ENCODE measurements at places on chromosomes 7 and 10.

GRCh38 chr10:75208181-75208580 is 2.4 kb upstream of the VDAC2 start:
- DNase-seq, result peak; percentile 36
- H3K4me3 ChIP-seq, result no peak overlapping the region
- H3K27me3 ChIP-seq, result no peaks in the 10 kb centered on the region
- peak overlapping the region; percentile 66 for H3K27ac ChIP-seq

GRCh38 chr7:131627735-131628190 is 71.3 kb upstream of the PODXL start:
- DNase-seq, result no peak
- no peaks in the 10 kb centered on the region for H3K36me3 ChIP-seq
- no peak overlapping the region for H3K4me3 ChIP-seq

DNA sequence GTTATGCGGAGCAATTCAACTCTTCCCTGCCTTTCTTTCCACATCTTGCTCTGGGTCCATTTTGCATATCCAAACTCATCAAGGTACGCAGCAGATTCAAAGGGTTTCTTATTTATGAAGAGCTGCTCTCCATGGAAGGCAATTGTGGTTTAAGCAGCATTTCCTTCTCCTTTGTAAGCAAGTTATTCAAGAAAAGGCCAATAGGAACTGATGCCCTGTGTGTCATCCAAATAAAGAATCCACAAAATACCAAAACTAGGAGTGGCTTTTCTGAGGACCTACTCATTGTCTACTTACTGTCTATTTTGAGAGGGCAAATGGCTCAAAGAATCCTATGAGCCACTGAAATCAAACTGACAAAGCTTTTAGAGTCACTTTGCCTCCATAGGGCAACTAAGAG is 253.1 kb downstream of the PTEN start:
- H3K4me3 ChIP-seq, result no peak overlapping the region
- H3K36me3 ChIP-seq, result no peaks in the 10 kb centered on the region
- DNase-seq, result no peak
- no peaks in the 10 kb centered on the region for H3K27me3 ChIP-seq

DNA sequence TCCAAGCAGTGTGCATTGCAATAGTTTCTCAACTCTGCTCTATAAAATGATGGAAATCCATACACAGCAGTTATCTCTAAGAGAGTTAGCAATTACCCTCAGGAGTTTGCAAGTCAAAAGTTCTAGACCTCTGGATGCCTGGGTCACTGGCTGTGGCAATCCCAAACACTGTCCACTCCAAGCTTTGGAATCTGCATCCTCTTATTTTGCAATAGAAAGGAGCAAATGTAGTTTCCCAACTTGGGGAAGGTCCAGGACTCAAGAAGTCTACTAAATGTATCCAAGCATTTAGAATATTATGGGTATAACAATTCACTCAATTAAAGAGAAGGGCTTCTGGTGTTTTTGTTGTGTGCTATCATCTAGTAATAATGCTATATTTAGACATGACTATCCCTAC is 131.3 kb upstream of the NRP1 start:
- H3K4me1 ChIP-seq, result no peaks in the 10 kb centered on the region
- no peak overlapping the region for H3K4me3 ChIP-seq
- no peaks in the 10 kb centered on the region for H3K27me3 ChIP-seq
- DNase-seq, result no peak

DNA sequence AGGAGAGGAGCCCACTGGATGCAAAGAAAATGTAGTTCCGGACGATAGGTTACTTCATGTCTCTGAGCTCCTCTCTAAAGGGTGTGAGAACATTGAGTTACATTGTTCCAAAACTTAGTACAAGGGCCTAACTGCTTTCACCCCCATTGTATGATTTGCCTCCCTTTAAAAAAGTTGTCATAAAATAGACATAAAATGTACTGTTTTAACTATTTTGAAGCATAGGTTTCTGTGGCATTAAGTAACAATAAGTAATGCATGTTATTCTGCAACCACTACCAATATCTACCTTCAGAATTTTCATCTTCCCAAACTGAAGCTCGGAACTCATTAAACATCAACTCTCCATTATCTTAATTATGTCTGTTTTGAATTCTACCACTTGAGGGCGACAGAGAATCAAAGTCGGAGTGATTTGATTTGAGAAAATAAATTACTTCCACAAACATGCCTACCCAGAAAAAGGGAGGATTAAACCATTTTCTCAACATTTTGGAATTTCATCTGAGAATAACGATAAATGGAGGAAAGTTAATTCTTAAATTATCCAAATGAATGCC is 2.7 kb downstream of the IGFBP1 start:
- H3K4me1 ChIP-seq, result no peaks in the 10 kb centered on the region
- no peak for DNase-seq
- H3K4me3 ChIP-seq, result no peak overlapping the region
- peaks cover 31% of the 10 kb centered on the region for H3K27me3 ChIP-seq
- H3K36me3 ChIP-seq, result no peaks in the 10 kb centered on the region

- H3K27me3 ChIP-seq, result no peaks in the 10 kb centered on the region
- H3K4me1 ChIP-seq, result no peaks in the 10 kb centered on the region
Measured at GRCh38 chr10:78537018-78537417, 503.4 kb downstream of the RPS24 start.

DNA sequence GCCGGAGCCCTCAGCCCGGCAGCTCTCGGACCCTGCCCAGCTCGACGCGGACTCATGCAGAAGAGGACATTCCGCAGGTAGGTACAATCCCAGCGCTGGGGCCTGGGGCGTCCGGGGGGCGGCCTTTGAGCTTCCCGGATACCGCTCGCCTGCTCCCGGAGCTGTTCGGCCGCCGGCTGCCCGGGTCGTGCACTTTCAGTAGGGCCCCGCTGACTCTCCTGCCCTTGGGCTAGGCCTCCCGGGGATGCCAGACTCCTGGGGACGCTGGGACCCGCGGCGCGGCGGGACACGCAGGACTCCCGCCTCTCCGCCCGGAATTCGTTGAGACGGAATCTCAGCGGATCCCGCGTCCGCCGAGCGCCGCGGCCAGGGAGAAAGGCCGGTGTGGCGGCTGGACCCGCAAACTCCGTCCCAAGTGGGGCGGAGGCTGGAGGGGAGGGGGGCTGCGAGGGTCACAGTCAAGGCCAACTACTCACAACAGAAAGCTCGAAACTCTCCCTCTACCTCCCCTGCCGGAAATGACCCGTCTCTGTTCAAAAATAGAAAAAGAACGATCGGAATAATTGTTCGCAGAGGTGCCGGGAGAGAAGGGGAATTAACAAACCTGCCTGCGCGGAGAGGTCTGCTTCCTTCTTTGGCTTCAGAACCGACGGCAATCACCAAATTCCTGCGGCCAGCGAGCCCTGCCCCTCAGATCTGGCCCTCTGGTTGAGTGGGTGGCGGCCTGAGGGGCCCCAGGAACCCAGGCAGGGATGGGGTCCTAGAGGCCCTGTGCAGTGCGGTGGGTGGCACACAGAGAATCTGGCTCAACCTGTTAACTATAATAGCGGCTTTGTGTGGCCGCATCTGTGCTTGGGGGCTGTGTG is 9.2 kb downstream of the TLX1 start:
- H3K27me3 ChIP-seq, result peaks cover 100% of the 10 kb centered on the region
- H3K36me3 ChIP-seq, result no peaks in the 10 kb centered on the region
- H3K4me1 ChIP-seq, result no peaks in the 10 kb centered on the region

GRCh38 chr10:123991611-123992570 is 100.3 kb upstream of the CPXM2 start:
- H3K4me1 ChIP-seq, result no peaks in the 10 kb centered on the region
- H3K4me3 ChIP-seq, result no peak overlapping the region
- no peak for DNase-seq
- H3K27ac ChIP-seq, result no peak overlapping the region
- peaks cover 30% of the 10 kb centered on the region for H3K27me3 ChIP-seq

GRCh38 chr7:5523052-5523711 is 99.5 kb upstream of the TNRC18 start:
- H3K27ac ChIP-seq, result no peak overlapping the region
- H3K4me3 ChIP-seq, result no peak overlapping the region
- H3K36me3 ChIP-seq, result no peaks in the 10 kb centered on the region
- DNase-seq, result no peak
- H3K27me3 ChIP-seq, result no peaks in the 10 kb centered on the region

DNA sequence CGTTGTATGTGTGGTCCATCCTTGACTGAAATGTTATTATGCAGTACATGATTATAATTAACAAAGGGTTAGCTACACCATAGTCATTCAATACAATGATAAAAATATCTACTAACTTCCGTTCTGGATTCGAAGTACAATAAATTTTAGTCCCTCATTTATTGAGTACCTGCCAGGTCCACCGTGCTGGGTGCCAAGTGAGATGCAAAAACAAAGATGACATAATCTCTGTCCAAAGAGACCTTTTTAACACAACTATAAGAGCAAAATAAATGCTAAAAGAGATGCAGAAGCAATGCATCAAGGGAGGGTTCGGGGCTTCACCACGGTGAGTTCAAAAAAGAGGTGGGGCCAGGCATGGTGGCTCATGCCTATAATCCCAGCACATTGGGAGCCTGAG is 33.1 kb downstream of the LAMB1 start:
- no peaks in the 10 kb centered on the region for H3K27me3 ChIP-seq
- no peak for DNase-seq
- H3K27ac ChIP-seq, result peak overlapping the region; percentile 68

DNA sequence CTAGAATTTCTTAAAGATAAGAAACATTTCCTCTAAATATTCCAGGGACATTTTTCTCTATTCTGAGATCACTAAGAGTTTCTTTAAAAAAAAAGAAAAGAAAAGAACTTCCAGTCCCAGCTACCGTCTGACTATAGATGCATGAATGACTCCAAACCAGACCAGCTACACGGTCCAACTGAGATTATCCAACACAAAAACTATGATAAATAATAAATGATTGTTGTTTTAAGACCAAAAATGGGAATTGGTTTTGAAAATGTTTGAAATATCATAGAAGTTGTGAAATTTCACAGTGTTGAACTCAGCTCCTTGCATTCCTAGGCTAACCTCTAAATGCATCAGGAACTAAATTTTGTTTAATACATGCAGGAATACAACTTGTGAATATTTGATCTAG is 1619.6 kb upstream of the LRRTM3 start:
- no peak for DNase-seq
- no peaks in the 10 kb centered on the region for H3K4me1 ChIP-seq
- no peak overlapping the region for H3K4me3 ChIP-seq
- H3K27ac ChIP-seq, result no peak overlapping the region
- H3K27me3 ChIP-seq, result no peaks in the 10 kb centered on the region

- no peak overlapping the region for H3K27ac ChIP-seq
- DNase-seq, result no peak
- H3K36me3 ChIP-seq, result no peaks in the 10 kb centered on the region
- no peak overlapping the region for H3K4me3 ChIP-seq
Measured at GRCh38 chr10:43075612-43076003, 1.3 kb upstream of the RET start.

GRCh38 chr7:124934841-124935240 is 5.2 kb upstream of the POT1 start:
- no peak overlapping the region for H3K27ac ChIP-seq
- no peaks in the 10 kb centered on the region for H3K36me3 ChIP-seq
- no peak overlapping the region for H3K4me3 ChIP-seq

DNA sequence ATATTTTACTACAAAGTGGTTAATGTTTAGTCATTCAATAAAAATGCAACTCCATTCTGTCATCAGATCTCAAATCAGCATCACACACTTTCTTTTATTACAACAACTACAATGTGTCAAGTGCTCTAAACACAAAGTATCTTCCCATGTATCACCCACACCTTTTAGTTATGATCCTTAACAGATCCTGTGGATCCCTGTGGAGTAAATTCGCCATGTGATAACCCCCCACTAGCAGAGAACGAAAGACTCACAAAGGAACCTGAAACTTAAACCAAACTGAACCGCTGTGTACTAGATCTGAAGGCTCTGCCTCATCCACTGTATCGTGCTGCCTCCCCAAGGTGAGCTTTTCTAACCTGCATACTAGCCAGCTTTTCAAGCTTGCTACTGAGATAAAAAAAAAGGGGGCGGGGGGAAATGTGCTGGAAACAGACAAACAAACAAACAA is 1.7 kb downstream of the DPY19L1 start:
- no peak overlapping the region for H3K4me3 ChIP-seq
- H3K4me1 ChIP-seq, result no peaks in the 10 kb centered on the region
- no peak overlapping the region for H3K27ac ChIP-seq

- no peak overlapping the region for H3K4me3 ChIP-seq
- DNase-seq, result no peak
- no peak overlapping the region for H3K27ac ChIP-seq
- no peaks in the 10 kb centered on the region for H3K27me3 ChIP-seq
Measured at GRCh38 chr10:32362571-32362970, 15.6 kb upstream of the EPC1 start.
